ENCODE measurements at places on chromosomes 12 and 14.

DNA sequence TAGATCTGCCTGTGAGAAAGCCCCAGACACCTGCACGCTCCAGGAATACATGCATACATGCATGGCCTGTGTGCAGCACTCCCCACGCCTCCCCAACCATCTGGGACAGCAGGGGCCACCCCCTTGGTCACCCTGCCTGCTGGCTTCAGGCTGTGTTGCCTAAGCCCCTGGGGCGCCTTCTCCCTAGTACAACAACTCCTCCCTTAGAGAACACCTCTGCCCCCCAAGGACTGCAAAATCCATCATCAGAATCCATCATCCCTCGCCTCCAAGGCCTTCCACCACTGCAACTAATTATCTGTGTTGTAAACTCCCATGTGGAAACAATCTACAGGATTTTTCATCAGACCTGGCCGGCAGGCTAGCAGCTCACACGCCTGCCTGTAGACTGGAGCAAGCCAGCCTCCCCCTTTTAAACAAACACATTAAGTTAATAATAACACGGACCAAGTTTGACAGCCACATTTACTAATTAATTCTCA is 36.8 kb downstream of the ZFP36L1 start:
- no peak for DNase-seq

DNA sequence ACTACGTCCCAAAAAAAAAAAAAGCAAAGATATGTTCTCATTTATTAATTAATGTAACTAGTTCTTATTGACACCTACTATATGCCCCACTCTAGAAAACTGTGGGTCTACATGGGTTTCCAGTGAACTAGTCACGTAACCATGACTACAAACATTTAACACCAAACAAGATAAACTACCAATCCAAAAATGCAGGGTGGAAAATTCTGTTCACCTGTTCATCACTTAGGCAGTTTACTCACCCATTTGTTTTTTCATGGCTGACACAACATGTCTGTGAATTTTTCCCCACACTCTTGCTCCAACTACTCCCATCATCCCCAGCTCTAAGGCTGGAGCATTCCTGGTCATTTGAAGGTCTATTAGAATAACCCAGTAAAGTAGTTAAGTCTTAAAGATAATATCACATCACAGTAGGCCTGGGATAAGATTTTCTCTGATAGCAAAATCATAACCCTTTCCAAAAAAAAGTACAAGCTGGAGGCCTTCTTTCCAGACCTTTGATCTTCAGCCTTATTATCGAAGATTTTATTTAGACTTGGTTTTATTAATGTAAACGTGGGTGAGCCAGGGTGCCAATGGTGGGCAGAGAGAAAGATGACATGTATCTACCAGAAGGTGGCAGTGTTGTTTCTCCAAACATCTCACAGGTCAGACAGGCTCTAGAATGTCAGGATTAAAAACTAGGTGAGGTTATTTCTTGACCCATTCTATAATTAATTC is 61.6 kb upstream of the DAAM1 start:
- DNase-seq, result no peak

GRCh38 chr14:41824441-41824840 is 217.8 kb downstream of the LRFN5 start:
- DNase-seq, result no peak

GRCh38 chr12:83018088-83018487 is 331.4 kb downstream of the TMTC2 start:
- DNase-seq, result no peak
